ENCODE measurements at places on chromosomes 2 and 18. TPM values are rescaled to one million over a fixed set of nuclear protein-coding genes. Genes with fewer than 3 reads are reported as not detected.

The THOC1 gene
- 74.5 TPM for total RNA-seq

DNA sequence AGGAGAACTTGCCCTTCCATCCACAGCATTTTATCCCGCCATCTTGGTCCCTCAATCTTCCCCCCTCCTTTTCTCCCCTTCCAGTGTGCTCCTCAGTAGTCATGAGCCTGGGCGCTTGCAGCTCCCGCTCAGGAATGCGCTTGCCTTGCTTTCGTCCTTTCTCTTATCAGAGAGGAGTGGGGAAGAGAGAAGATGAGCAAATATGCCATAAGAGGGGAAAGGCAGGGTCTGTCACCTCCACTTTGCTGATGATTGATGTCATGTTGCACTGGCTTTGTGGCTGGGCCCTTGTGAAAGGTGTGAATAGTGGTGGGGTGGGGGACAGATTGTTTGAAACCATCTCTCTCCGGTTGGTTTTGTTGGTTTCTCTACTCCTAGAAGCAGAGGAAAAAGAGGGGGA is 569.3 kb downstream of the TNS1 start:
- H3K4me1 ChIP-seq: no peaks in the 10 kb centered on the region
- H3K27ac ChIP-seq: no peak overlapping the region
- H3K4me3 ChIP-seq: no peak overlapping the region
- H3K36me3 ChIP-seq: no peaks in the 10 kb centered on the region
- no peaks in the 10 kb centered on the region for H3K27me3 ChIP-seq

The SMYD1 gene
- not detected for total RNA-seq

- H3K27ac ChIP-seq: no peak overlapping the region
- H3K4me1 ChIP-seq: no peaks in the 10 kb centered on the region
- no peak overlapping the region for H3K4me3 ChIP-seq
- no peak for DNase-seq
- H3K27me3 ChIP-seq: no peaks in the 10 kb centered on the region
These were observed 100.0 kb downstream of the AQP4 start for GRCh38 chr18:26765498-26765897.

The MRO gene
- not detected for total RNA-seq

The TGFA gene
- 3.2 TPM for total RNA-seq

The RIOK3 gene
- 101 TPM for total RNA-seq

GRCh38 chr2:12046641-12047040 is 300.2 kb downstream of the LPIN1 start:
- no peaks in the 10 kb centered on the region for H3K36me3 ChIP-seq
- no peak overlapping the region for H3K4me3 ChIP-seq
- no peak for DNase-seq
